ENCODE measurements at places on chromosomes 2 and 18. TPM values are rescaled to one million over a fixed set of nuclear protein-coding genes. Genes with fewer than 3 reads are reported as not detected.

Gene ZAP70
- total RNA-seq: 1.6 TPM

Gene C2orf15
- 0.86 TPM for total RNA-seq

Gene LAMA1
- total RNA-seq: 1.1 TPM

Gene AQP4
- 1.1 TPM for total RNA-seq

Gene SERPINB3
- not detected for total RNA-seq

Gene CNGA3
- not detected for total RNA-seq

Gene XIRP2
- 0.12 TPM for total RNA-seq

Gene FBXO15
- total RNA-seq: 0.48 TPM

Gene RFTN2
- total RNA-seq: 9.7 TPM

DNA sequence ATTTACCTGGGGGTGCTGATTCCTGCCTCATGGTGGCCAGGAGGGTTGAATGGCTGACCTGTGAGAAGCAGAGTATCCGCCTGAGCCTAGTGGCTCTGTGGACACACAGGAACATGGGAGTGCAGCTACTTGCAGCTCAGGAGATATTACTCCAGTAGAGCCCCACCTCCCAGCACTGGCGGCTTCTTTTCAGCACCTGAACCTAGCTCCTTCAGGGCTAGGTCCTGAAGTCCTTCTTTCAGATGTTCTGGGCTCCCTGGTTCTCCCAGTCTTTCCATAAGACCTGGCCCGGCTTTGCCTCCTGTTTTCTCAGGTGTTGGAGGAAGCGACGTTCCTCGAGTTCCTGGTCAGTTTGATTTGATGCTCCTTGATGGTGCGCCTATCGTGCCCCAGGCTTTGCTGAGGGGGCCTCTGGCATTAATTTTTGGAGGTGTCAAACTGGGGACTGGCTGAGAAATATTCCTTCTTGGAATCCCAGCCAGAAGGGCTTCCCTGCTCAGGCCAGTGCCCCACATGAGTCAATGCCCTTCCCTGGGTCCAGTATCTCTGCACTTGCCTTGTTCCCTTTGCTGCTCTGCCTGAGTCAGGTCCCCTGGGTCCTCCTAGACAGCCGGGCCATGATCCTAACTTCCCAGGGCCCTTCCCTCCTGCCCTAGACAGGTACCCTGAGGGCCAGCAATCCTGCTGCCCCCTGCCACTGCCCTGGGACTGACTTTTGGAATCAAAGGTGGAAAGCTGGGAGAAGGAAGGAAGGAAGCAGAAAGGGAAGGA lies 110.7 kb upstream of the HAAO start:
- no peak for DNase-seq

DNA sequence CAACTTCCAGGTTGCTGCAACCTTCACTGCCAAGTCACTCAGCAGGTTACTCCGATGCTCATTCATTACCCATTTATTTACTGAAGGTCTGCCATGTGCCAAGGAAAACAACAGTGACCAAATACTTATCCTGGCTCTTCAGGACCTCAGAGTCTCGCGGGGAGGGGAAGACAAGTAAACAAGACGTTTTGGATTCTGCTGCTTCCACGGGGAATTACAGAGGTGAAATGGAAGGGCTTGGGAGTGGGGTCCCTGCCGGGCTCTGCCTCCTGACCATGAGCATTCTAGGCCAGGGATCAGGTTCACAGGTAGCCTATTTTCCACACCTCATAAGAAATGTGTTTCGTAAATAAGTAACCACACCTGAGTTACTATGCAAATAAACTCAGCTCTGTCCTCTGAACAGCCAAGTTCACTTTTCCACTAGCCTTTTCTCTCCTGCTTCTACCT lies 68.1 kb downstream of the CLHC1 start:
- no peak for DNase-seq

GRCh38 chr2:148640767-148641166 lies 3.8 kb upstream of the EPC2 start:
- no peak for DNase-seq

GRCh38 chr2:213958086-213958485 lies 452.8 kb upstream of the VWC2L start:
- DNase-seq: no peak

DNA sequence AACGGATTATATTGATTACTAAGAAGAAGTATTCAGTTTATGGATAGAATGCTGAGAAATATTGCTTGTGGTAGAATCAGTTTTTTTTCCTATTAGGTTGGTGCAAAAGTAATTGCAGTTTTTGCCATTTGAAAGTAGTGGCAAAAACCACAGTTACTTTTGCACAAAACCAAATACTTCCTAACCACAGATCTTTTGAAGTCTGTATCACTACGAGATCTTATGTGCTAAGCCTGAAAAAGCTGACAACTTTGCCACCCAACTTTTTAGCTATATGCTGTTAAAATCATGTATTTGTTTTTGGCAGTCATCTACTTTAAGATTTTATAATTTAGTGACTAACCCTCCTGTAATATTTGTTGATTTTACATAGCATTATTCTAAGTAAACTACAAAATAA lies 24.6 kb downstream of the DNAJC10 start:
- no peak for DNase-seq

DNA sequence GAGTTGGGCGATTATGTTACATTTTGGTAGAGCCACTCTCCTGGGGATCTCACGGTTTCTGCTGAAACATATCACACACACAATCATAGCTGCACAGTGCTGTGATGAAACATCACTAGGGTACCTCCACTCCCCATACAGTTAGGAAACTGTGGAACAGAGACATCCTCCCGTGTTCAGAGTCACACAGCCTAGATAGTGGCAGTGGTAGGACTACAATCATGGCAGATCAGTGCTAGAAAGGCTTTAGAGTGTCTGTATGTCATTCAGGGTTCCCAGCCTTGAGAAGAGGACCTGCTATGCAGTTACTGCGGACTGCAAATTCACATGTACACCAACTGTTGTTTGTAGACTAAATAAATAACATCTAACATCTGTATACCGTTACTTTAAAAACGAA lies 210.3 kb upstream of the FOSL2 start:
- no peak for DNase-seq

GRCh38 chr18:35408843-35409261 lies 31.7 kb upstream of the ZNF396 start:
- DNase-seq: no peak

DNA sequence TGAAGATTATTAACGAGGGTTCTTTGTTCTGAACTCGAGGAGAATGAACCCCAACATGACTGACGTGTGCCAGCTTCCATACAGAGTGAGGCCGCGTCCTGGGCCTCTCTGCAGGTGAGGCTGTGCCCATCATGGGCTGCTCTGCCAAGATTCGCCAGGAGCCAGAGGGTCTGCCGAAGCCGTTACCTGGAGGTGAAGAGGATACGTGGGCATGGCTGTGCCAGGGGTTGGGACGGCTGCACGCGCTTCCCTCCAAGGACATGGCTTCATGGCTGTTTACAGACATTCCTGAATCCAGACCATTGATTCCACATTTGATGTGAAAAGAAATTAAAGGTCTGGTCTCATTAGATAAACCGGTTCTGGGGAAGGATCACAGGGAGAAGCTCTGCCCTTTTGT lies 211.4 kb upstream of the SALL3 start:
- no peak for DNase-seq

DNA sequence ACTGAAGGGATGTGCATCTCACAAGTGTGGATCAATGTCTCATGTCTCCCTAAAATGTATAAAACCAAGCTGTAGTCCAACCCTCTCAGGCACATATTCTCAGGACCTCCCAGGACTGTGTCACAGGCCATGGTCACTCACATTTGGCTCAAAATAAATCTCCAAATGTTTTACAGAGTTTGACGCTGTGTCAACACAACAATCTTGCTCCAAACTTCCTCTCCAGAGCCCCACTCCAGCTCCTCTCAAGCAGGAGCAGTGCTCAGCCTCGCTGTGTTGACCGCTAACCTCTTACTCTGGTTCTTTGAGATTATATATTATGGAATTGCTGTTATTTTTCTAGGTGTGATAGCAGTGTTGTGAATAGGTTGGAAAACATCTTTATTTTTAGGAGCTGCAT lies 56.2 kb downstream of the CYP27C1 start:
- no peak for DNase-seq

GRCh38 chr2:172282944-172283343 lies 144.4 kb upstream of the ITGA6 start:
- no peak for DNase-seq

DNA sequence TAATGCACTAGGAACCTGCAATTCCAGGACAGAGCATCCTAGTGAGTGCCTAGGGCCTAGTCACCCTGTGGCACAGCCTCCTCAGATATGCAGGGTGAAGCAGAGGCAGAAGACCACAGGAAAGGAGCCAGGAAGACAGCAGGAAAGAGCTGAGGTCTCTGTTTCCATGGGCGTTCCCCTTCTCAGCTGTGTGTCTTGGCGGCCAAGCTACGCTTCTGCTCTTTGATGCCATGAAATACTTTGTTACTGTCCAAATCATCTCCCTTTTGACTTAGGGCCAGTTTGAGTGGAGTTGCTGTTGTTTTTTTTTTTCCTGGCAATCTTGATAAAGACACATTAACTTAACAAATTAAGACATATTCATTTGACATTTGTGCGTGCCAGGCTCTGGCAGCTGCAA lies 67.3 kb downstream of the APOB start:
- no peak for DNase-seq

- no peak for DNase-seq
These were observed 62.6 kb downstream of the EN1 start for GRCh38 chr2:118784860-118785259.

- DNase-seq: no peak
These were observed 615.8 kb downstream of the XIRP2 start for GRCh38 chr2:167504061-167504460.

DNA sequence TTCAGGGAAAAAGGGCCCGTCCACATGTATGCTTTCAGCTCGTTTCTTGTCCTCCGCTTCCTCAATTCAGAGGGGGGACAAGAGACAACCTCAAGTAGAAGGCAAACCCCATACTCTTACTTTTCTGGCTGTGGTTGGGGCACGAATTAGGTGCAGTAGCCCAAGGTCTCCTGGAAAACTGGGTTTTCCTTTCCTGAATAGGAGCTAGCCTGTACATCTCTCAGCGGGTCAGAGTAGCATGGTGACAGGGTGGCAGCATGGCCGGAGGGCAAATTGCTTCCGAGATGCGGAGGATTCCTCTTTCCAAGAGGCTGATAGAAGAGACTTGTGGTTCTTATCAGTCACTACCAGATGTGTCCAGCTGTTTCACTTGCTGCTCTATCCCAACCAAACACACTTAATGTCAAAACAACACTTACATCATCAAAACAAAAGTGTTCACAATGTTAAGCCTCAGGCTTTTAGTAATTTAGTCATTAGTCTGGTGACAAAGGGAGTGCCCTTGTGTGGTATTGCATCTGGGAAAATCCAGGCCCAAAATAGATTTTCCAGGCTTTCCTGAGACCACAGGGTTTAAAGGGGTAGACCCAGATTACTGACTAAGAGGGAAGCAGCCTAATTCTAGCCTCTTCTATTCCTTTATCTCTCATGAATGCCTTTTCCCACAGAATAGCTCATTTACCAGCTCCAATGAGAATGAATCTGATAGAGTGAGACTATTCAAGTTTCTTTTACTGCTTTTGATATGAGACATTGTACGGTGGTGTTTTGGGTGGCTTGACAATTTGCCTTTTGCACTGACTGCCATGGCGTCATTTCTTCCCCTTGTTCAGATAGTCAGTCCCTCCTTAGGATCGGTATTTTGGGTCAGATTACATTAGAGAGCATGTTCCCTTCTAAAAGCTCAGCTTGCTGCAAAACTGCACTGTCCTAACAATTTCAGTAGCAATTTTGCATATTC lies 162.0 kb downstream of the LTBP1 start:
- DNase-seq: no peak

- DNase-seq: no peak
These were observed 500.7 kb downstream of the RIT2 start for GRCh38 chr18:42614619-42615293.

GRCh38 chr2:201971531-201972228 lies 62.0 kb upstream of the FZD7 start:
- DNase-seq: no peak

- DNase-seq: no peak
These were observed 88.4 kb upstream of the TMEM247 start for GRCh38 chr2:46390901-46391395.

- no peak for DNase-seq
These were observed 11.2 kb upstream of the SCYGR1 start for GRCh38 chr2:227398684-227399670.

DNA sequence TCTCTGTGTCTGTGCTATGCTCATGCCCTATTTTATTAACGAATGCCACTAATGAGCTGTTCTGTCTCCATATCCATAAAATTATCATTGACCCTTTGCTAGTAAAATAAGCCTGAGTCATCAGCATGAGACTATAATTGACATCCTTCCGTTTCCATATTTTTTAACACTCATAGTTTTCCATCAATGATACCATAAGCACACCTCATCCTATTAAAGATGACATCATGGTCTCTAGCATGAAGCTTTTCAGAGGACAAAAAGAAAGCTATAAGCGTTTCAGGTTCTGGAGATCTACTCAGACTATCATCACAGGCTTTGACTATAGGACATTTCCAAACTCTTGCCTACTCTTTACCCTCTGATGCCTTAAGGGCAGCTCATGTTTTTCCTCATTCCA lies 1.2 kb upstream of the DSC2 start:
- no peak for DNase-seq

GRCh38 chr2:237156031-237156856 lies 70.6 kb downstream of the COPS8 start:
- peak; percentile 75 for DNase-seq

DNA sequence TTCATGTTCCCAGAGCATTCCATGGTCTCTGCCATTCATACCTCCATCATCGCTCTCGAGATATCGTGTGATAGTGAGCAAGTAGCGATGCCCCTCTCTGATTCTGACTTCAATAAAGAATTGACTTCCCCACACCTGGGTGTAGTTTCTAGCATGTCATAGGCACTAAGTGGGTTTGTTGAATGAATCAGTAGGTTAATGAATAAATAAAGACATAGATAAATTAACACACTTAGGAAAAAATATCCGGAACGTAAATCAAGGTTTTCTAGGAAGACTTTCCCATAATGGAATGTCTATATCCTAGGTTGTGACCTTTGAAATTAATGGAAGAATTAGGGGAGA lies 159.1 kb downstream of the DOCK10 start:
- no peak for DNase-seq

DNA sequence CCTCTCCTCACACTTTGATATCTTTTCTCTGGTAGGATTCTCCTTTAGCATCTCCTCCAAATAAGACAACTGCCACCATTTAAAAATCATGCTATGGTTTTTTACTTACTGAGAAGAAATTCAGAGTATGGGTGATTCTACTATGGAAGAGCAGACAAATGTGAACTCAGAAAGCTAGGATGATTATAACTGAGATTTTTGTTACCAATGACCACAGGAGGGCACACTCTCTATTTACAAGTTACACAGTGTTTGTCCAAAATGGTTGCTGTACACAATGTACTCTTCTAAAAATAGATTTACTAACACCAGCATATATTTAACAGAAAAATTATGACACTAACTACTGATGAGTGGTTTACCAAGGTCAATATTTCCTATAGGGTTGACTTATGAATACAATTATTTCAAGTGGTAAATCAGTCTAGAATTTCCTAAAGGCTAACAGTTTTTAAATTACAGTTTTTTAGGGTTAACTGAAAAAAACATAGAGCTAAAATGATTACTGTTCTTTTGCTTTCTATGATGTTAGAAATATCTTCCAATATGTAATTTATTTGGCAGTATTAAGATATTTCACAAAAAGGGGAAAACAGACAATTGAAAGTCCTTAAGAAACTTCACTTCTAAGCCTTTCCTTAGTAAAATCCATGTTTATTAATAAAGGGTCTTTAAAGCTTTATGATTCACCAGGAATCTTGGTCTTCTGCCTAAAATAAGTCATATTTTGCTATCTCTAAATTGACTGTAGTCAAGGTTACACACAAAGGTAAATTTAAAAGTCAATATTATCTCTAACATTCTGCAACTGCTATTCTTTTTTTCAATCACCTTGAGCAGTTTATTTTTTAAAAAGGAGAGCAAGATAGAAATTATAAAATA lies 57.2 kb downstream of the MAP4K3 start:
- no peak for DNase-seq

Measured in ovary (tissue), 10 donors.